ENCODE measurements at places on chromosomes 3 and 15. TPM values are rescaled to one million over a fixed set of nuclear protein-coding genes. Genes with fewer than 3 reads are reported as not detected.

ADAMTS17 gene
- polyA plus RNA-seq: 0.10 TPM

- DNase-seq: peak; percentile 77
Measured at GRCh38 chr15:41971089-41971894, 1.1 kb downstream of the EHD4 start.

DNA sequence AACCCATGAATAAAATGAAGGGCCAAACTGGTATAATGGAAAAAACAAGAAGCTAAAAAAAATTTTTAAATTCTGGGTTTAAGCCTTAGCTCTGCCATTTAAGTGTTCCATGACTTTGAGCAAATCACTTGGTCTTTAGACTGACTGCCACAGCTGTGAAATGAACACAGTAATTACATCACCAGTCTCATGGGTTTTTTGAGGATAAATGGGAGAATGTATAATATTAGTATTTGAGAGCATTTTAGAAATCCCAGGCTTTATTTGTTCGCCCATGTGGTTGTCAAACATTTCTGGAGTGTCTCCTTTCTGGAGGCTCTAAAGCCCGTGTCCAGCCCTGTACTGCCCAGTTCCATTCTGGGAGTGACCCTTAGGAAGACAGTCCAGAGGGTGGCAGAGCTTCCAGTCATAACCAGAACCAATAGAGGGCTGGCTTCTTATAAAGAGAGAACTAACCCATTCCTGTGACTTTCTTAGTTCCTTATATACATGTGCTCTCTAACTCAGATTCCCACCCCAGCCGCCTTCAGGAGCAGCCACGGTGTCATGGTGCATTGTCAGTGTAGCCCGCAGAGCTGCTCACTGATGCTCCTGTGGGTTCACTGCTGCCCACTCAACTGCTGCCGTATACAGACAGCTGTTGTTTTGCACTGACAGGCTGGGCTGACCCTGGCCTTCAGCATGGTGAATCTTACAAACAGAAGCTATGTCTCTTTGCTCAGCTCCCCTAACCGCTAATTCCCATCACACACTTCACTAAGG, 44.7 kb downstream of the BOC start:
- DNase-seq: no peak

DNA sequence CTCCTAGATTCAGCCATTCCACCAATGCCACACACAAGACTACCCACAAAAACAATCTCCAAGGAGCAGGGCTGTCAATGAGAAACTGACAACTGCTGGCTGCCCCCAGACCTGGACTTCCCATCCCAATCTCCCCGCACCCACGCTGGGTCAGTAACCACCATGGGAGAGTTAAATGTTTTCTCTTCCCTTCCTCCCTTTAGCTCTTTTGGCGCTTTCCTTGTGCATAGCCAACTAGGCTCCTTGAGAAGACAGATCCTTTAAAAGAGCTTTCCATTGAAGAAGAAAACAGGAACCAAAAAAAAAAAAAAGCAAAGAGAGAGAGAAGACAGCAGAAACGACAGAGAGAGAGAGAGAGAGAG, 8.3 kb downstream of the BCL6 start:
- no peak for DNase-seq

CACNA2D2 gene
- 0.66 TPM for polyA plus RNA-seq

All from B cell (primary cell).